ENCODE measurements at places on chromosomes 16 and 17.

GRCh38 chr17:56597495-56597990 lies 4.0 kb downstream of the NOG start:
- no peak for DNase-seq

DNA sequence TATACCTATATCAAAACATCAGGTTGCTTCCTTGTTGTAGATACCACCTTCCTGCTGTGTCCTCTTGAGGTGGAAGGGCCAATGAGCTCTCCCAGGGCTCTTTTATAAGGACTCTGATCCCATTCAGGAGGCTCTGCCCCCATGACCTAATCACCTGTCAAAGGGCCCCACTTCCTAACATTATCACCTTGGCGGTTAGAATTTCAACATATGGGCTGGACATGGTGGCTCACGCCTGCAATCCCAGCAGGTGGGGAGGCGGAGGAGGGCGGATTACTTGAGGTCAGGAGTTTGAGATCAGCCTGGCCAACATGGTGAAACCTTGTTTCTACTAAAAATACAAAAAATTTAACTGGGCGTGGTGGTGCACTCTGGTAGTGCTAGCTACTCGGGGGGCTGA lies 86.4 kb downstream of the HAPSTR1 start:
- no peak for DNase-seq

DNA sequence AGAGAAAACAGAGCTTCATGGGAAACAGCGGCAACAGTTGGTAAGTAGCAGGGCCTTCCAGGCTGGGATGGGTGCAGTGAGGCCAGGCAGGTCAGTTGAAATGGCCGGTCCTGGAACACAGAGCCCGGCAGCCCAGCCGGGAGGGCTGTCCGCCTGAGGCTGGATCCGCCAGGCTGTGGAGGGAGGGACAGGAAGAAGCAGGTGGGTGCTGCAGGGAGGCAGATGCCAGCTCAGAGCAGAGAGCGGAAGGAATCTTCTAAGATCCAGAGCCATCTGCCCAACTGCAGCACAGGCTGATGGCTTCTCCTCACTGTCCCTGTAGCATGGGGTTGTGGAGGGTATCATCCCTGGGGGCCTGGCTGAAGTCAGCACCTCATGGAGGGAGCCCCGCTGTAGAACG lies 599 bp downstream of the RNF112 start:
- no peak for DNase-seq

DNA sequence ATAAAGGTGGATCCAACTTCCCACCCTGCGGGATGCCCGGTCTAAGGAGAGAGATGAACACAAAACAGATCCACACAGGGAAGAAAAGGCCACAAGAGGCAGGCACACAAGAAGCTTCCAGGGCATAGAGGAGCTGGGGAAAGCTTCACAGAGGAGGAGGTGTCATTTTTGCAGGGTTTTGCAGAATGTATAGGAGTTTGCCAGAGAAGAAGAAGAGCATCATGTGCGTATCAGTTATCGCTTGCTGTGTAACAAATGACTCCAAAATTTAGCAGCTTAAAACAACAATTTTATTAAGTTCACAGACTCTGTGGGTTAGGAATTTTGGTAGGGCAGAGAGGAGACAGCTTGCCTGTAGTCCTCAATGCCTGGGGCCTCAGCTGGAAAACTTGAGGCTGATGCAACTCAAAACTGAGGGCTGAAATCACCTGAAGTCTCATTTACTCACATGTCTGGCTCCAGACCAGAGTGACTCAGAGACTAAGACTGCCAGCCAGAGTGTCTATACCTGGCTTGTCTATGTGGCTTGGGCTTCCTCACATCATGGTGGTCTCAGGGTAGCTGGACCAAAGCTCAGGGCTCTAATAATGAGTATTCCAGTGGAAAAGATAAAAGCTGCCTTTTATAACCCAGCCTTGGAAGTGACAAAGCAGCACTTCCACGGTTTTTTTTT lies 33.9 kb upstream of the ZNF423 start:
- DNase-seq, result no peak

- no peak for DNase-seq
Observed at GRCh38 chr17:50191359-50192143, 9.9 kb downstream of the COL1A1 start.

DNA sequence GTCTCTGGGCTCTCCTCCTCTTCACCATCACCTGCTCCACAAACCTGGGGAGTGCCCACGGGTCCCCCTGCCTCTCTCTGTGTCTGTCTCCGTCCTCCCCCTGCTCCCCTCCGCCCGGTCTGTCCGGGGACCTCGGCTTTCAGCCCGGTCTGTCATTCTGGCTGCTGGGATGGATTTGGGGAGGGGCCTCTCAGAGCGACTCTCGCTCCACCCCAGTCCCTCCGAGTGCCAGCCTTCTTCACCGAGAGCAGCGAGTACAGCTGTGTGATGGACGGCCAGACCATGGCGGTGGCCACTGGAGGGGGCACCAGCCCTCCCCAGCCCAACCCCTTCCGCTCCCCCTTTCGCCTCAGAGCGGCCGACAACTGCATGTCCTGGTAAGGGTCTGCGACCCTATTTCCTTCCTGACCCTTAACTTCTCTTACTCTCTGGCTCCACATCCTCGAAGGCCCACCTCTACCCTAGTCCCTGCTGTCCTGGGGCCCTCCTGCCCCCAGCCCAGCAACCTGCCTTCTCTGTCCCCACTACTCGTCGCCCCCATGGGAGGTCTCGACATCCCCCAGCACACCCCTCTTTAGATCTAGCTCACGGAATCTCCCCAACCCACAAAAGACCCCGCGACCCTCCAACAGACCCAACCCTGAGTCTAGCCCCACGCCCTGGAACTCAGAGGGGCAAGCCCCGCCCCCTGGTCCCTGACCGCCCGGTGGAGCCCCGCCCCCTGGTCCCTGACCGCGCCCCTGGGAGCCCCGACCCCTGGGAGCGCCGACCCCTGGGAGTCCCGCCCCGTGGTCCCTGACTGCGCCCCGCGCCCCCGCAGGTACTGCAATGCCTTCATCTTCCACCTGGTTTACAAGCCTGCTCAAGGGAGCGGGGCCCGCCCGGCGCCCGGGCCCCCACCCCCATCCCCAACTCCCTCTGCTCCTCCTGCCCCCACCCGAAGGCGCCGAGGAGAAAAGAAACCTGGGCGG lies 5.6 kb upstream of the CXCL16 start:
- DNase-seq, result no peak

DNA sequence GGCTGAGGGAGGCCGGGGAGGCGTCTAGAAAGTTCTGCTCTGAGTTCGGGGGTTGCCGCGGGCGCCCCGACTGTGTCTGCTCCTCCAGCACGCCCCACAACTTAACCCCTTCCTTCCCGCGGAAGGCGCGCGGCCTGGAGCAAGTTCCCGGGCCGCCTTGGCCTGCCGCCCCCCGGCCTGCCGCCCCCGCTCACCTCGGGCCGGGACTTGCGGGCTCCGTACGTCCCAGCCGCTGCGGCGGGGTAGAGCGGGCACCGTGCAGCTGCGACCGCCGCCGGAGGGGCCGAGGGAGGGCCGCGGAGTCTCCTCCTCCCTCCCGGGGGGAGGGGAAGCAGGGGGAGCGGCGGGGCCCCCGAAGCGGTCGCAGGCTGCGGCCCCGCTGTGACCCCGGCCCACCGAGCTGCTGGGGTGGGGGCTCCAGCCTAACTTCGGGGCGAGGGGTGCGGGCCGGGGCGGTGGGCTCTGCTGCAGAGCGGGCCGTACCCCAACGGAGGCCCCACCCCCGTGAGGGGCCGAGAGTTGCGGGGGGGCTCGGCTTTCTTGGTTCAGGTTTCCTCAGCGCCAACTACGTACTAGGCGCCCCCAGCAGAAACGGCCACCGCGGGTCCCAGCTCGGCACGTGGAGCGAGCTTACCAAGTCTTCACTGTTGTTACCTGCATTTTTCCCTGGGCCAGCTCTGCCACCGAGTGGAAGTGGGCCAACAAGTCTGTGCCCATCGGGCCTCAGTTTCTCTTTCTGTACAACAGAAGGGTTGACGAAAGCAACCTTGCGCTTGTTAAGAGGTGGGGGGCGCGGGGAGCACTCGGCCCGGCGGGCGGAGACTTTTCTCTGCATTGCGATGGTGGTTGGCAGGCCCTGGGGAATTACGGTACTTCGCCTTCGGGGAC lies at the start of gene CCDC102A:
Gene CCDC102A (minus strand): TSS at position 266 of the 888 bp plus-strand sequence. CDS start 7,394 bp downstream, outside the sequence.
- DNase-seq, result no peak

DNA sequence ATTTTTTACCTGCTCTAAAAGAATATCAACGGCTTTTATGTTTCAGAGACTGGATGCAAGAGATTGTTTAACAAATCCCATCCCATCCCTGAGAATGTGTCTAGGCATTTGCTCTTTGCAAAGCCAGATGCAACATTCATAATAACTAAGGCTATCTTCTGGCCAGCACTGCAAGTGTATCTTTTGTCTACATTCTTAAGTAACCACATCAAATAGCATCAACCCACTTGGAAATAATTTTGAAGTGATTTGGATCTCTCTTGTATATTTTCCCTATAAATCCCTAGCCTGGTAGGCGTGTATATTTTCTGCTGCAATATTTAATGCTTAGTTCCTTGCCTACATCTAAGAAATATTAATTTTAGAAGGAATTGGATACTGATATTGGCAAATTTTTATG lies 64.3 kb downstream of the PIGL start:
- DNase-seq, result no peak

- DNase-seq, result no peak
Observed at GRCh38 chr16:82013139-82013538, 1.9 kb upstream of the SDR42E1 start.

DNA sequence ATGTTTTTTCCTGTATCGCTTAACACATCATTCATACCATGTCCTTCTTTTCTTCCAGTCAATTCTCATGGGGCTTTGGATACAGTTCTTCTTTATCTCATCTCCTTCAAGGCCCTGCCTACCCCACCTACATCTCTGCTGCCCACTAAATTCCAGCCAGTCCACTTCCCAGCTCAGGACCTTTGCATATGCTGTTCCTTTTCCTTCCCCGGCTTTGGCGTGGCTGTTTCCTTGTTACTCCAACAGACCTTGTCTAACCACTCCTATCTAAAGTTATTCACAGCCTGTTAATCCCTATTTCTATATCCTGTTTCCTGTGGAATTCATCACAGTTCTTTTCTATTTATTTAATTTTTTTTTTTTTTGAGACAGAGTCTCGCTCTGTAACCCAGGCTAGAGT lies 6.6 kb upstream of the STAT3 start:
- no peak for DNase-seq

- DNase-seq, result no peak
Observed at GRCh38 chr16:52558448-52558847, 11.5 kb upstream of the TOX3 start.

DNA sequence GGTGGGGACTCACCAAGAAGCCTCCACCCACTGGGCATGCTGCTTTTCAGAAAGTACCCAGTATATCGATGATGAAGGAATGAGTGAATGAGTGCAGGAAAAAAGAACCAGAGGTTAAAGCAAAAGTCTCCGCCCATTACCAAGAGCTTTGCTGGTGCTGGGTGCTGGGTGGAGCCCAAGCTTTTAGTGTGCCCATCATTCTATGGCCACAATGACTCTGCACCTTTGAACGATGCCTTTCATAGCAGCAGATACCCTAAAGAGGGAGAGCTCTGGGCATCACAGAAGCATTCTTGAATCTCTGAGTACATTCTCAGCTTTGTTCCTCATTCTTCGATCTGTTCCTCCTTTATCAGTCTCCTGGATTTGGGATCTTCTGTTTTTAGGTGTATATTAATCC lies 450.7 kb upstream of the CCL2 start:
- no peak for DNase-seq

GRCh38 chr16:10009684-10010083 lies 172.5 kb downstream of the GRIN2A start:
- DNase-seq, result no peak

- DNase-seq, result no peak
Observed at GRCh38 chr16:84581158-84581557, 36.7 kb downstream of the COTL1 start.

- DNase-seq, result no peak
Observed at GRCh38 chr16:13999895-14000425, 71.2 kb upstream of the MRTFB start.

GRCh38 chr16:87963400-87963799 lies 12.2 kb downstream of the BANP start:
- DNase-seq, result no peak

- DNase-seq, result no peak
Observed at GRCh38 chr16:67915831-67916723, 15.6 kb downstream of the CTRL start.

DNA sequence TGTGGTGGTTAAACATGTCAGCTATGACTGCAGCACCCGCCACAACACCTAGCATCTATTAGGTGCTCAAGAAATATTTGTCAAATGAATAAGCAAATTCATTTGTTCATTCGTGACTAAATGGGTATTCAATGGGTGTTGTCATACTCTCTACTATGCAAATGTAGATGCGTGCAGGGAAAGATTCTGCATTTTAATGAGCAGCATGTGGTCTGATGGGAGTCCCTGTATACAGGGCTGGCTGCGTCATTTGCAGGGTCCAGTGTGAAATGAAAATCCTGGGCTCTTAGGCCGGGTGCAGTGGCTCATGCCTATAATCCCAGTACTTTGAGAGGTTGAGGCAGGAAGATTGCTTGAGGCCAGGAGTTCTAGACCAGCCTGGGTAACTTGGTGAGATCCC lies 97.5 kb downstream of the CACNG3 start:
- DNase-seq, result no peak

DNA sequence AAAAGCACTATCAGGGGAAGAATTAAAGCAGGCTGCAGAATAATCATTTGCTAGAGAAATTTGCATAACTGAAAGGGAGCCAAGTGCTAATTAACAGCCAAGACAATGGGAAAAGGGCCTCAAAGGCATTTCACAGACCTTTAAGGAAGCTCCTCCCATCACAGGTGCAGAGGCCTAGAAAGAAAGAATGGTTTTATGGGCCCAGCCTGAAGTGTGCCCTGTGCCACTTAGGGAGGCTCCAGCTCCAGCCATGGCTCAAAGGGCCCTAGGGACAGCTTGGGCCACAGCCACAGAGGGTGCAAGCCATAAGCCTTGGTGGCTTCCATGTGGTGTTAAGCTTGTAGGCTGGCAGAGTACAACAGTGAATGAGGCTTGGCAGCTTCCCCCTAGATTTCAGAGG lies 50.1 kb downstream of the RNF112 start:
- no peak for DNase-seq

GRCh38 chr16:30731411-30731810 lies 16.8 kb upstream of the PHKG2 start:
- DNase-seq, result no peak

- DNase-seq, result no peak
Observed at GRCh38 chr16:15993946-15994665, 44.7 kb downstream of the ABCC1 start.

- no peak for DNase-seq
Observed at GRCh38 chr17:11122908-11123307, 118.1 kb upstream of the SHISA6 start.

GRCh38 chr16:72468582-72468981 lies 296.6 kb upstream of the PMFBP1 start:
- no peak for DNase-seq

Data from esophagus squamous epithelium (tissue), 5 donors.